ENCODE measurements at places on chromosomes 16 and 17.

GRCh38 chr17:75814900-75815373, 29.3 kb downstream of the UNC13D start:
- no peak for DNase-seq

DNA sequence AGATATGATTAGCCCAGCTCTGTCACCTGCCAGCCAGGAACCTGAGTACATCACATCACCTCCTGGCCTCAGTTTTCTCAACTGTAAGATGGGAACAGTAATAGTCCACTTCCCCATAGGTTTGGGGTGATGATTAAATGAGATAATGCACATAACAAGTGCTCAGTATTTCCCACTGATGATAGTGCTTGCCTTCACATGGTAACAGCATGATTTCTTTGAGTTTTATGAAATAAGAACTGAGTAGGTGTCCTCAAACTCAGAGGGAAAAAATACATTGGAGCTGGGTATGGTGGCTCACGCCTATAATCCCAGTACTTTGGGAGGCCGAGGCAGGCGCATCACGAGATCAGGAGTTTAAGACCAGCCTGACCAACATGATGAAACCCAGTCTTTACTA, 30.1 kb upstream of the SNN start:
- DNase-seq, result no peak

GRCh38 chr17:73912373-73912746, 268.1 kb upstream of the SDK2 start:
- DNase-seq, result no peak

DNA sequence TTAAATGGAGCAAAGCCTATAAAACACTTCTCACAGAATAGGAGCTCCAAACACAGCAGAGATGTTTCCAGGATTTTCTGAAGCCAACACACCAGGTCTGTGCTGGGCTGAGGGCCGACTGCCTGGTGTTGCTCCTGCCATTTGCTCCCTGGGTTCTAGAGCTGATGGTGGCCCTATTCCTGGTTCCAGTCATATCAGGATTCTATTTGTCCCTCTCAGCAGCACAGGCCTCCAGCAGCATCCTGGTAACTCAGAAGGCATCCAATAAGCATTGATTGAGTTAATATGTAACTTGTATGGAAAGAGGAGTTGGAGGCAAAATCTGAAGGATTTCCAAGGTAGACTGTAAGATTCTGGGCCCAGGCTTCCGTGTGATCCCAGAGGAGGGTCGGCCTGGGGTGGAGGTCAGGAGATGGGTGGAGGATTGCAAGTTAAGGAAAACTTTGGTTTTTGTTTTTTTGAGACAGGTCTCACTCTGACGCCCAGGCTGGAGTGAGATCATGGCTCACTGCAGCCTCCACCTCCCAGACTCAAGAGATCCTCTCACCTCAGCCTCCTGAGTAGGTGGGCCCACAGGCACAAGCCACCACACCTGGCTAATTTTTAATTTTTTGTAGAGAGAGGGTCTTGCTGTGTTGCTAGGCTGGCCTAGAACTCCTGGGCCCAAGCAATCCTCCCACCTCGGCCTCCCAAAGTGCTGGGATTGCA, 5.7 kb downstream of the NUPR1 start:
- no peak for DNase-seq

DNA sequence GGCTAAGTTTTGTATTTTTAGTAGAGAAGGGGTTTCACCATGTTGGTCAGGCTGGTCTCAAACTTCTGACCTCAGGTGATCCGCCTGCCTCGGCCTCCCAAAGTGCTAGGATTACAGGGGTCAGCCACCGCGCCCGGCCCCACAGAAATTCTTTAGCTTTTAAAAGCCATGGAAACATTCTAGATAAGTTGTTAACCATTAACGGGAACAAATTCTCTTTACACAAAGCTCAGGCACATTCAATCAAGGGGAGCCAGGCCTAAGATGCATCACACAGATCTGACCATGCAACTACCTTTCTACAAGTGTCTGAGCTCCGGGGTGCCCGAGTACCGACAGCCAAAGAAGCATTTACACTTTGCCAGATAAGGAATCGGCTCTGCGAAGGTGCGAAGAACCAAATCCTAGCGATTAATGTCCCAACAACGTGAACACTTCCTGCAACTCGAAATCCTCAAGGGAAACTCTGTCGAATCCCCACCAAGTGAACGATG, 1.0 kb downstream of the EMC8 start:
- no peak for DNase-seq

GRCh38 chr17:73613271-73614233, 30.7 kb downstream of the SDK2 start:
- no peak for DNase-seq

DNA sequence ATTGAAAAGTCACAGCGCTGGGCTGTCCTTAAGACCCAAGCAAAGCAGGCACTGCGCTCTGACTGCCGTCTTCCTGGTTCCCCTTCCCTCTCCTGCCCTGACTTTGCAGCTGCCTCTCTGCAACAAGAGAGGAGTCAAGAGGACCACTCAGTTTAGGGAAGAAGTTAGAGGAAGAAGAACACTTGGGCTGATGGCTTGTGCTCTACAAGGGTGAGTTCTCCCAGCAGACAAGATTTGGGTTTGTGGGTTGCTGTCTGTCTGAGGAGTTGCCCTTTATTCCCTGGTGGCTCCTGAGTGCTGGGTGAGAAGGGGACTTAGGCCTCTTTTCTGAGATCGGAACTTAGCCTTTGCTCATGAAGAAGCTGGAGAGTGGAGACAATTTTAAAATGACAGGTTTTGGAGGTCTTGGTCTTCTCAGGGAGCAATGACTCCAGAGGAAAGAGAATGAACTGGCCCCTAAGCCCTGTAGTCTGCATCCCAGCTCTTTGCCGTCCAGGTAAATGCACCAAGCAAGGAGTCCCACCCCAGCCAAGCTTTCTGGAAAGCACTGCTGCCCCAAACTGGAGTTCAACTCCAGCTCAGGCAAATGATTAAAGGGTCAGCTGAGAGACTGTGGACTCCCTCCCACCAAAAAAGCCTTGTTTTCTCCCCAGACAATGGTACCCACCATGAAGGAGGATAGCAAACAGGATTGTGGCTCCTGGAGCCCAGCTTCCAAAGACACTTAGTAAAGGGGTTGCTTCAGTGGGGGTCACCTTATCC, 2.7 kb upstream of the HOXB9 start:
- DNase-seq, result no peak

GRCh38 chr16:47229053-47230050, 85.6 kb upstream of the NETO2 start:
- DNase-seq, result no peak

DNA sequence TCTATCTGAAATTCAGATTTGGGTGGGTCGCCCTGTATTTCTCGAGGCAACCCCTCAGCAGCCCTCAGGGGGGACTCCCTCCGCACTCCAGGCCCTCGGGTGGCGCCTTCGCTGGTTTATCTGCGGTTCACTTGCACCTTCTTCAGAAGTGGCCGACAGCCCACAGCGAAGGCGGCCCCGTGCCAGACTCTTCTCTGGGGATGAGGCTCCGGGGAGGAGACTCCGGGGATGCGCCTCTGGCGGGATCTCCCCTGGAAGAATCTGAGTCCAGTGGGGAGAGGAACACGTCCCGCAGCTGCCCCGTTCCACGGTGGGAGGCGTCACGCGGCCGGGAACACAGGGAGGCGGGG, 63.9 kb upstream of the DNAJA2 start:
- peak; percentile 27 for DNase-seq

DNA sequence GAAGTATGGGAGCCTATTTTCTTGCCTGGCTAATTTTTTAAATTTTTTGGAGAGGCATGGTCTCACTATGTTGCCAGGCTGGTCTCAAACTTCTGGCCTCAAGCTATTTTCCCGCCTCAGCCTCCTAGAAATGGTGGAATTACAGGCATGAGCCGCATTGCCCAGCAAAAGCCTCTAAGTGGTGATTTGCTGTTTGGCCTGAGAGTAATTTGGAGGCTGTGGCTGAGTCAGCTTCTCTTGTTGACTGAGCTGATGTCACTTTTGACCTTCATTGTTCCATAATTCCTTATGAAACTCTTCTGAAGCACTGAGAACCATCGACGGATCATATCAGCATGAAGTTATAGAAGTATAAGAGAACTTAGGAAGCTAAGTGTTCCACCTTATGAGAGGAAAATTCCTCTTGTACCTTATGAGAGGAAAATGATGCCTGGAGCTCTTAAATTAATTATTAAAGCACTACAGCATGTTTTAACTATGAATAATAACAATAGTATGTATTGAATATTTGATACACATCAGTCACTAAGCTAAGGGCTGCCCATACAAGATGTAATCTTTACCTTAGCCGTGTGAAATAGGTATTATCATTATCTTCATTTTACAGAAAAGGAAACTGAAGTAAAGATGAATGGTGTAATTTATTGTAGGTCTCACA, 220.8 kb upstream of the MON1B start:
- DNase-seq, result no peak

DNA sequence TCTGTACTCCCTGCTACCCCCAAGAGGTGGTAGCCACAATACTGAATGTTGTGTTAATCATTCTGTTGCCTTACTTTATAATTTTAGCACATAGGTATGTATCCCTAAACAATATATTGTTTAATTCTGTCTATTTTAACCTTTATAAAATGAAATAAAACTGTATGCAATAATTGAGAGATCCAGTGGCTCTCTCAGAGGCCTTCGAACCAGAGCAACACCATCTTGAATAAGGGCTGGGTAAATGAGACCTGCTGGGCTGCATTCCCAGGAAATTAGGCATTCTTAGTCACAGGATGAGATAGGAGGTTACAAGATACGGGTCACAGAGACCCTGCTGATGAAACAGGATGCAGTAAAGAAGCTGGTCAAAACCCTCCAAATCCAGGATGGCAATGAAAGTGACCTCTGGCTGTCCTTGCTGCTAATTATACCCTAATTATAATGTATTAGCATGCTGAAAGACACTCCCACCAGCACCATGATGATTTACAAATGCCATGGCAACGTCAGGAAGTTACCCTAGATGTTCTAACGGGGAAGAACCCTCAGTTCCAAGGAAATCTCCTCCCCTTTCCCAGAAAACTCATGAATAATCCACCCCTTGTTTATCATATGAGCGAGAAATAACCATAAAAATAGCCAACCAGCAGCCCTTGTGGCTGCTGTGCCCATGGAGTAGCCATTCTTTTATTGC, 2.0 kb upstream of the CANT1 start:
- DNase-seq, result no peak

- no peak for DNase-seq
Observed at GRCh38 chr17:72136692-72137091, 15.9 kb downstream of the SOX9 start.

GRCh38 chr17:65018610-65019316, 37.8 kb downstream of the GNA13 start:
- DNase-seq, result no peak

GRCh38 chr17:38621538-38621937, 15.8 kb upstream of the SRCIN1 start:
- DNase-seq, result no peak

- peak; percentile 24 for DNase-seq
Observed at GRCh38 chr17:80082403-80083135, 18.8 kb upstream of the GAA start.

GRCh38 chr16:28873543-28874201, 4.6 kb upstream of the ATP2A1 start:
- DNase-seq, result peak; percentile 73

GRCh38 chr16:84348386-84348888, 19.9 kb upstream of the ATP2C2 start:
- no peak for DNase-seq

- DNase-seq, result no peak
Observed at GRCh38 chr16:13856811-13857511, 63.0 kb upstream of the ERCC4 start.

GRCh38 chr17:28940142-28940541, 11.2 kb downstream of the PHF12 start:
- no peak for DNase-seq

DNA sequence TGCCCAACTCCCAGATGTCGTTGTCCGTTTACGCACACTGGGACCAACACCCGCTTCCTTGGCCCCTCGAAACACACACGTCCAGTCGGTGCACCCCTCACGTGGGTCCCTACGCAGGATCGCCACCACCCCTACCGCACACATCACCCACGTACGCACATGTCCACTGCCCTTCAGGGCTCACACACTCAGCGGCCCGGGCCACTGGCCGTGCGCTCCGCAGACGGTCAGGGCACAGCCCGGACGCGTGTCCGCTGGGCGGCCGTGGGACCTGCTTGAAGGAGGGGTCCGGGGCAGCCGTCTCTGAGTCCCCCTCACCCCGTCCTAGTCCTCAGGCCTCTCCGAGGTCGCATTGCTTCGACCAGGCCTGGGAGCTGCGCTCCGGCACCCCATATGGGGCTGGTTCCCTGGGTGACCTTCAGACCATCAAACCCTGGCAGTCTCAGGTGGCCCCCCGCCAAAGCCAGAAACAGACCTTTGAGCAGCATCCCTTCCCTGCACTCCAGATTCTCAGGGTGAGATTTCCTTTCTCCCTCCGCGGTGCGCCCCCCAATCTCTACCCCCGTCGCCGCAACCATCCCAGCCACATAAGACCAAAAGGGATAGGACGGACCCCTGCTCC, 914 bp upstream of the GPRC5B start:
- DNase-seq, result no peak

- no peak for DNase-seq
Observed at GRCh38 chr16:55471448-55472097, 7.4 kb upstream of the MMP2 start.

DNA sequence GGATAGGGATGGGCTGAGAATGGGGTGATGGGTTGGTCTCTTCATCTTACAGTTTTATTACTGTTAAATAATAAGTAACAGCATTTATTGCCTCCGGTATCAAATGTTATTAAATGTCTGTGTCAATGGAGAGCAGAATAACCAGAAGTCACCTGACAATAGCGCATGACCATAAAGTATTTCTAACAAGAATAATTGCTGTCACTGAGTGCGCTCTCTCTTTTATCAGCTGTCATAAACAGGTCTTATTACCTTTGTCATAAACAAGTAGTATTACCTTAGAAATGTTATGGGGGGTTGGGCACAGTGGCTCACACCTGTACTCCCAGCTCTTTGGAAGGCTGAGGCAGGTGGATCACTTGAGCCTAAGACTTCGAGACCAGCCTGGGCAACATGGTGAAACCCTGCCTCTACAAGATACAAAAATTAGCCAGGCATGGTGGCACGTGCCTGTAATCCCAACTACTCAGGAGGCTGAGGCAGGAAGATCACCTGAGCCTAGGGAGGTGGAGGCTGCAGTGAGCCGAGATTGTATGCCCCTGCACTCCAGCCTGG, 120.6 kb downstream of the MAP2K6 start:
- DNase-seq, result no peak

DNA sequence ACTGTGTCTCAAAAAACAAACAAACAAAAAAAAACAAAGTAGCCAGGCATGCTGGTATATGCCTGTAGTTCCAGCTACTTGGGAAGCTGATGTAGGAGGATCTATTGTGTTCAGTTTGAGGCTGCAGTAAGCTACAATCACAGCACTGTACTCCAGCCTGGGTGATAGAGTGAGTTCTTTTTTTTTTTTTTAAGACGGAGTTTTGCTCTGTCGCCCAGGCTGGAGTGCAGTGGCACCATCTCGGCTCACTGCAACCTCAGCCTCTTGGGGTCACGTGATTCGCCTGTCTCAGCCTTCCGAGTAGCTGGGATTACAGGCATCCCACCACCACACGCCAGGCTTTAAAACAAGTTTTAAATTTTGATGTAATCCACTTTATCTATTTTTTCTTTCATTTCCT, 80.2 kb upstream of the STAC2 start:
- no peak for DNase-seq

GRCh38 chr16:76756951-76757350, 434.0 kb upstream of the MON1B start:
- DNase-seq, result no peak
